Activated gamma-delta T cell treated with anti-CD3 and anti-CD28 coated beads, Interleukin-2, amount 50 U/mL, for 16 hours (primary cell): ENCODE measurements at places on chromosomes 4 and X.

- DNase-seq: no peak
Observed at GRCh38 chrX:116873671-116874070, 410.9 kb upstream of the CT83 start.

GRCh38 chr4:67576538-67576937 is 18.0 kb downstream of the STAP1 start:
- DNase-seq: no peak

DNA sequence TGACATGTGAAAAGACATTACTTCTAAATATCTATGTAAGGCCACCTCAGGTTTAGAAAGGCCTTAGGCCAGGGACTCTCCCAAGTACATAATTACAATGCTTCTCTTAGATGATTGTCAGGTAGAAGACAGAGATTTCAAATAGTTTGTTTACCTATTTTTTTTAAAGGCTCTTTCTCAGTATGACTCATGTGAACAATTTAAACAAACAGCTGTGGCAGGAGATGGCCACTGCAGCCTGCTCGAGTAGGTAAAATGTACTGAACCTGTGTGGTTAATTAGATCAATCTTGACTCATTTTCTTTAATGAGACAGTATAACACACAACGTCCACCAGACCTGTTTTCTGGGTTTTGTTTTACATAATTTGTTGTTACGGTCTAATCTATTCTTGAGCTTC is 50.2 kb downstream of the LEF1 start:
- DNase-seq: no peak

- DNase-seq: no peak
Observed at GRCh38 chrX:74613370-74614092, 893 bp downstream of the RLIM start.

GRCh38 chrX:13825178-13825762 is 8.4 kb upstream of the GPM6B start:
- DNase-seq: no peak

- DNase-seq: no peak
Observed at GRCh38 chrX:110569506-110569905, 210.9 kb downstream of the RTL9 start.

GRCh38 chrX:16333453-16333852 is 166.2 kb downstream of the MAGEB17 start:
- DNase-seq: no peak

DNA sequence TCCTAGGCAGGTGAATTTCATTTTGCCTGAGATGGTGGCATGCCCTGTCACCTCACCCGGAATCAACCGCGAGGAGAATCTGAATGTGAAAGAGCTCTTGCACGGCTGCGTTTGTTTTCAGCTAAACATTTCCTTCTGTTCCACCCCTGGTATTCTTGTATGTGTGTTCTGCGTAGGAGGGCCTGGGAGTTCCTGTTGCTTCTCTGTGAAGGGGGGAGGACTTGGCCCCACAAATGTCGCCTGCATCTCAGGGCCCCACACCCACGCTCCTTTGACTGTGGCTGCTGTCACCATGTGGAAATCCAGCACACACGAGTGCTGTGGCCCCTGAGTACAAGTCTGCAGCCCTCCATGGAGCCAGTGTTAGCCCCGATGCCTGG is 45.8 kb upstream of the CLCN4 start:
- DNase-seq: peak; percentile 37

GRCh38 chr4:76270244-76271175 is 19.0 kb downstream of the FAM47E start:
- DNase-seq: no peak

- no peak for DNase-seq
Observed at GRCh38 chr4:36533944-36534343, 252.5 kb downstream of the DTHD1 start.
